ENCODE measurements at places on chromosomes 5 and 9. TPM values are rescaled to one million over a fixed set of nuclear protein-coding genes. Genes with fewer than 3 reads are reported as not detected.

Gene TPPP
- total RNA-seq = 1.4 TPM

Gene AK1
- total RNA-seq = 6.7 TPM

Gene MOB3B
- 12.4 TPM for total RNA-seq

Gene OGN
- total RNA-seq = not detected

DNA sequence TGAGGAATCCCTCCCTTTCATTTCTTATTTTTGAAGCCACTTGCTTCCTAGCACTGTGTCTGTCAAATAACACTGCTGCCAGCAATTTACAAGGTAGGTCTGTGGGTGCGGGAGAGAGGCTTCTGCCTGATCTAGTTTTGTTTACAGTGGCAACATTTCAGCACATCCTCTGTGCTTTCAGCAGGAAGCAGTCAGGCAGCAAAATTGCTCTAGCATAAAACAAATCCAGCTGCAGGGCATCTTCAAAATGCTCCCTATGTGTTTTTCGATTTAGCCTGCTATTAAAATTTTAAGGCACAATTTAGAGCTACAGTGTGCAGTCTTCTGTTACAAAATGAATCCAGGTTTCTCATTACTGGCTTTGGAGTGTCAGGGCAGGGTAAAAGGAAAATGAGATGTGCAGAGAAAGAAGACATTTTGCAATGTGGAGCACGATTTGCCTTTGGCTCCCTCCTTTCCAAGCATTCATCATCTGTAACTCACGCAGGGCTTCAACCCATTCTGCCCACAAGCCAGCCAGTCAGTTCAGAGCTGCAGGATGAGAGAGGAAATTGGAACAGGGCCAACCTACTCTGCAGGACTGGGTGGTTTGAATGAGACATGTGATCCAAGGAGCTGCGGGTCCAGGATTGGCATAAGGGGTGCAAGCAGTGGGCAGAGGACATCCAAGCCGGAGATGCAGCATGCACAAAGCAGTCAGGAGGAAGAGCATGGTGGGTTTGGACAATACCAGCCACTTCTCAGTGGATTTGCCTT lies 143.4 kb upstream of the APC start:
- no peak for DNase-seq
- H3K4me1 ChIP-seq = no peaks in the 10 kb centered on the region
- no peaks in the 10 kb centered on the region for H3K27me3 ChIP-seq
- H3K27ac ChIP-seq = no peak overlapping the region
- no peak overlapping the region for H3K4me3 ChIP-seq

GRCh38 chr9:69822116-69822750 lies 1.6 kb downstream of the CFAP95 start:
- peaks cover 64% of the 10 kb centered on the region for H3K4me1 ChIP-seq
- H3K36me3 ChIP-seq = no peaks in the 10 kb centered on the region
- peak overlapping the region; percentile 60 for H3K4me3 ChIP-seq
- DNase-seq = peak; percentile 33

GRCh38 chr9:29773676-29774075 lies 2200.4 kb upstream of the C9orf72 start:
- H3K4me3 ChIP-seq = no peak overlapping the region

GRCh38 chr5:172753101-172753500 lies 17.9 kb downstream of the DUSP1 start:
- H3K27me3 ChIP-seq = peaks cover 13% of the 10 kb centered on the region
- H3K27ac ChIP-seq = no peak overlapping the region
- H3K4me3 ChIP-seq = no peak overlapping the region
- H3K36me3 ChIP-seq = no peaks in the 10 kb centered on the region
